Left kidney (tissue), 8 donors: ENCODE measurements at places on chromosomes 1 and 21. TPM values are rescaled to one million over a fixed set of nuclear protein-coding genes. Genes with fewer than 3 reads are reported as not detected.

The SUSD4 gene
- polyA plus RNA-seq: 19.2 TPM

The PRAMEF7 gene
- not detected for polyA plus RNA-seq

The POLR3GL gene
- polyA plus RNA-seq: 33.4 TPM

The TPTE gene
- not detected for polyA plus RNA-seq

The ATG4C gene
- polyA plus RNA-seq: 19.2 TPM

The UAP1 gene
- polyA plus RNA-seq: 40.2 TPM

The ELAVL4 gene
- polyA plus RNA-seq: 3.2 TPM

DNA sequence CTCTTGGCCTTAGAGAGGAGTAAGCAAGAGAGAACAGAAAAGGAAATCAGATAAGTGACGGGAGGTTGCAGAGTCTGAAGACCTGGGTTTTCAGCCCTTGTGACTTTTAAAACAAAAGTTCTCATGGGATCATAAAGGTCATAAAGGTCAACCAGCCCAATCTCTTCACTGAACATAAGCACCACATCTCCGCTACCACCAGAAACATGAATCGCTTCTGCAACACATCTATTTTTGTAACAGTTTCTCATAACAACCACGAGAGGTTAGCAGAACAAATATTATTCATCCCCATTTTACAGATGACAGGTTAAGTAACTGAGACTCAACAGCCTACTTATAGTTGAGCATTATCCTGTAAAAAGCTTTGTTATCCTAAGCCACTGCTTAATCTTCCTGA lies 5.9 kb downstream of the TRAPPC3 start:
- DNase-seq: no peak

GRCh38 chr1:145942871-145943270 lies 14.9 kb downstream of the LIX1L start:
- DNase-seq: no peak

- no peak for DNase-seq
These were observed 83.6 kb upstream of the SLC44A3 start for GRCh38 chr1:94736549-94736948.

GRCh38 chr1:14659913-14660312 lies 61.4 kb downstream of the KAZN start:
- no peak for DNase-seq

- DNase-seq: no peak
These were observed 136.8 kb upstream of the IRF2BP2 start for GRCh38 chr1:234746798-234747196.

GRCh38 chr1:29320156-29320940 lies 84.0 kb downstream of the PTPRU start:
- no peak for DNase-seq
